Ecto neural progenitor cell (in vitro differentiated cells): ENCODE measurements at places on chromosomes 6 and 20.

- no peak for DNase-seq
Measured at GRCh38 chr20:50694379-50695134, 3.2 kb upstream of the RIPOR3 start.

DNA sequence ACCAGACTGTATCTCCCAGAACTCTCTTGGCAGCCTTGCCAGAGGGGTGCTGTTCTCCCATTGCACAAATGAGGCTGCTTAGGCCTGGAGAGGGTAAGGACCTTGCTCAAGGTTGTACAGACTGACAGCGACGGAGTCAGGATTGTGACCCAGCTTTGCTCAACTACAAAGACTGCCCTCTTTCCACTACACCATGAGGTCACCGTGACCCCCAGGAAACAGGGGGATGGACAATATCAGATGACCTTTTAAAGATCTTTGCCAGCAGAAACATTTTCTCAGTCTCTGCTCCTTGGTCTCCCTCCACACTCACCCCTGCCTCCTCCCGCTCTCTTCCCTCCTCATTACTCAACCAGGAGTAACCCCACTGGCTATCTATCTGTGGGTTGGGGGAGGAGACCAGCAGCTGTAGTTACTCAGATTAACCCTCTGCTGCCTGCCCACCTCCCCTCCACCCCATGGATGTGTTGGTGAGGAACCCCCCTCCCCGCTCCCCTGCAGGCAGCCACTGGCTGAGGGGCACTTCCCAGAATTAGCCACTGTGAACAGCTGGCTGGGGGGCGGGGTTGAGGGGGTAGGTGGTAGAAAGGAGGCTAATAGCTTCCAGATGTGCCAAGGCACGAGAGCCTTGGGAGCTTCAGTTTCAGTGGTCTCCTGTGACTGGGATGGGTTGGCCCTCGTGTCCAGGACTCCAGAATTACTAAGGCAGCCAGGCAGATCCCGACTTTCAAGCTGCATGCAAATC is 26.9 kb upstream of the MRPS18A start:
- peak; percentile 67 for DNase-seq

- no peak for DNase-seq
Measured at GRCh38 chr6:138981416-138981815, 6.6 kb downstream of the REPS1 start.

DNA sequence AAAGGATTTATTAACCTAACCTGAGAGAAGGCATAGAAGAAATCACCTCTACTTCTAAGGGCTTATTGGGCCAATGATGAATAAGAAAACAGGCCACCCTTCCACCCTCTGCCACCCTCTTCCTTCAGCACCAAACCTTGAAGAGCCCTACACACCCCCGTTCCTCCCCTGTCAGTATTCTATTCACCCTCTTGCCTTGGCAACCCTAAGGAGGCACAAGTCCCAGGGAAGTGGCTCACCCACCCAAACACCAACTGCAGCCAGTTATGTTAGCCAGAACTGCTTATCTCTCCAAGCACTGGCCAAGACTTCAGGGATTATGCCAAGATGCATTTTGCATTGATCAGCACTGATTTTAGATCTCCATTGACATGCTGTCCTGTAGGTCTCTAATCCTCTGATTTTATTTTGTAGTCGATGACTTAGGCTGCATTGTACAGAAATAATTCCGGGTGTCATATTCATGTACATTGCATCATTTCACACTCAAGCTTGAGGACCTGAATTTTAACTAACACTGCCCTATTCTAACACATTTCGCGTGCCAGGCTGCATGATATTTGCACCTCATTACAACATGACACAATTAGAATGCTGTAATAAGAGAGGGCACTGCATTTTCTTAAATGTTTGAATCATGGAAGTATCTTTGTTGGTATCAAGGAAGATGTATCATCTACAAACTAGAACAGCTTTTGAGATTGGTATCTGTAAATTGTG is 15.7 kb downstream of the CNKSR3 start:
- DNase-seq: no peak

- peak; percentile 51 for DNase-seq
Measured at GRCh38 chr6:18997375-18997826, 610.3 kb downstream of the RNF144B start.

DNA sequence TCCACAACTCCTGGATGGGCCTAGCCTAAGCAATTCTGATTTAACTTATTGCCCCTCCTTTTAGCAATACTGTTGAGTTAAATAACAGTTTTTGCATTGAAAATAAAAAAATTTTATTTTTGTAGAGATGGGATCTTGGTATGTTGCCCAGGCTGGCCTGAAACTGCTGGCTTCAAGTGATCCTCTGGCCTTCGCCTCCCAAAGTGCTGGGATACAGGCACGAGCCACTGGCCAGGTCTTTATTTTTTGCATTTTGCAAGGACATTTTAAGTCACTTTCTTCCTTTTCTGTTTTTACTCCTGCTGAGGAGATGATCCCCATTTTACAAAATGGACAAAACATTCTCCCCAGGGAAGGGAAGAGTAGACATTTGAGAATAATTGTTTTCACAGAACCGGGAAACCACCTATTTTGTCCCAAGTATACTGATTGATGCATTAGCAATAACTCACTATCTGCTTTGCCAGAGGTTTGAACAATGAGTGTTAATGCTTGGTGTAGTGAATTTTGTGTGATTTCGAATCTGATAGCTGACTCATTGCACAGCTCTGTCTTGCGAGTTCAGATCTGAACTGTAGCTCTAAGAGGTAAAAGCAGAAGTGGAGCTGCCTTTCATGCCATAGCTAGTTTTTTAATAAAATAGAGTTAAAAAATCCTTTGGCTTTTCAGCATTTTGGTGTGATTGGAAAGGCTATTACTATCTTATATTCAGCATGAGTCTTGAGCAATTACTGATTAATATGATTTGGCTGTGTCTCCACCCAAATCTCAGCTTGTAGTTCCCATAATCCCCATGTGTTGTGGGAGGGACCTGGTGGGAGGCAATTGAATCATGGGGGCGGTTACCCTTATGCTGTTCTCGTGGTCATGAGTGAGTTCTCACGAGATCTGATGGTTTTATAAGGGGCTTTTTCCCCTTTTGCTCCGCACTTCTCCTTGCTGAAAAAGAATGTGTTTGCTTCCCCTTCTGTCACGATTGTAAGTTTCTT is 20.9 kb downstream of the IGF2R start:
- no peak for DNase-seq

- no peak for DNase-seq
Measured at GRCh38 chr20:52448513-52449232, 257.1 kb upstream of the ZFP64 start.

DNA sequence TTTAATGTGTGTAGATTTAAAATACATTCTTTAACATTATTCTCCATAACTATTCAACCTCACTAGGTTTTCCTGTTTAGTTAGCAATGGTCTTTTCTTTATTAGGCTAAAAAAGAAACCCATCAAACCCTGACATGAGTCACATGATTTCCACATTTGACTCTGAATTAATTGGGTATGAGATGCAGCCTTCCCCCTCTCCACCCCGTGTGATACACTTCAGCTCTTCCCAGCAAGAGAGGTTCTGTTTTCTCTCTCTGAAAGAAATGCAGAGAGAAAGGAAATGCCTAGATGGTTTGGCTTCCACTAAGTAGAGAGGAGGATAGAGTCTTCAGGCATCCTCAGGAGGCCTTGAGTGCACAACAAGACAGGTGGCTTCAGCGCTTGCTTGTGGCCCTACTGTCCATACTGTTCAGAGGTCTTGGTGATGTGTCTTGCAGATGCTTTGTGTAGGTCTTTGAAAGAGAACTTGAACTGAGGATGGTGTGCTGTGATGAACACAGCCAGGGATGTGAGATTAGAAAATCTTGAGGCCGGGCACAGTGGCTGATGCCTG is 17.3 kb downstream of the FARS2 start:
- no peak for DNase-seq

- no peak for DNase-seq
Measured at GRCh38 chr6:117142995-117143394, 122.4 kb upstream of the VGLL2 start.

DNA sequence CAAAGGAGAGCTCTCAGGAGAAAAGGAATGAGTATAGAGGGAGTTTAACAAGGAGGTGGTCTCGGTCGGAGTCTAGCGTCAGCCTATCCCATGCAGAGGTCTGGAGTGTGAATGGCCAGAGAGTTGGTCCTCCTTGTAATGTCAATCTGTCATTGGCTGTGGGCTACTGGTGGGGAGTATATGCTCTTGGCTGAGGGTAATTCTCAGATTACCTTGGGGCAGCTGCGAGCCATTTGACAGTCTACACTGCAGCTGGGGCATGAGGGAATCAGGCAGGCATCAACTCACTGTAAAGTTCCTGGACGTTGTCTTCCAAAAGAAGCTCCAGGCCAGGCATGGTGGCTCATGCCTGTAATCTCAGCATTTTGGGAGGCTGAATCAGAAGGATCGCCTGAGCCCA is 48.1 kb downstream of the EBF4 start:
- DNase-seq: peak; percentile 38

DNA sequence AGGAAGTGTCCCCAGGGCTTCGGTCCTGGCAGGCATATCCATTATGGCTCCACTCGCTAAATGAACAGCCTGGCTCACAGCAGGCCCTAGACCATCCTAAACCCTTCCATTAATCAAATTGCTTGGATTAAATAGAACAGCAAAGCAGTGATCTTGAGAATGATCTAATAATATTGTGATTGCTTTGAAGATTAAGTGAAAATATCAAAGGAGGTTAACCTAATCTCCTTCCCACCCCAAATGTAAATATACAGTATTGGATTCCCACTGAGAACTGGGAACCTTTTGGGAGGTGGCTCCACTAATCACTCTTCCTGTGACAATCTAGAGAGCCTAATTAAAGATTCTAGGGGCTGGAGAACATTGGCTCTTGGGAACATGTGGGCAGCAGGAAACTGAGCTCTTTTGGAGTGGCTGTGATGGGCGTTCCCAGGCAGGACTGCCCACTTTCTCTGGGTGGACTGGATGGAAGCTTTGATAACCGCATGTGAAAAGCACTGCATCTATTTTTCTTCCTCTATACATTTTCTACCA is 68.3 kb upstream of the FRMD1 start:
- DNase-seq: peak; percentile 11

- no peak for DNase-seq
Measured at GRCh38 chr20:45507011-45507820, 8.2 kb downstream of the SPINT3 start.

DNA sequence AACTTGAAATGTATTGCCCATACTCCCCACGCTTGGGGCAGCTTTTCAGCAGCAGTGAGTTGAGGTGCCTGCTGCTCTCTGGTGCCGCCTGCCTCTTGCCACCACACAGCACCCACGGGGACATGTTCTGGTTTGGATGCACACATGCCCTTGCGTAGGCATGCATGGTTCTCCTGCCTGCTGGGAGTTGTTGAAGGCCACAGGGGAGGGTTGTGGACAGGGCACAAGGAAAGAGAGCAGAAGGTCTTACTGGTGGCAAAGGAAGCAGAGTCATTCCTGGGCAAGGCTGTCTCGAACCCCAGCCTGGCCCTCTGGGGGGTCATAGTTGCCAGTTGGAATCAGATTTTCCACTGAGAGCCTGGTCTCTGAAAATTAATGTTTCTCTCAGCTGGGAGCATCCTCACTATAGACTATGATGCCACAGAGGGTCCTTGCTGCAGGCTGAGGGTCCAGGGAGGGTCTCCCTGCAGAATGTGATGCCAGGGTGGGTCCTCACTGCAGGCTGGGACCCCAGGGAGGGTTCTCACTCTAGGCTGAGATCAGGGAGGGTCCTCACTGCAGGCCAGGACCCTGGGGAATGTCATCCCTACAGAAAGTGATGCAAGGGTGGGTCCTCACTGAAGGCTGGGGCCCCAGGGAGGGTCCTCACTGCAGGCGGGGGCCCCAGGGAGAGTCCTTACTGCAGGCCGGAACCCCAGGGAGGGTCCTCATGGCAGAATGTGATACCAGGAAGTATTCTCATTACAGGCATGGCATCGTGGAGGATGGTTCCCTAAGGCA is 59.2 kb downstream of the TOX2 start:
- no peak for DNase-seq

DNA sequence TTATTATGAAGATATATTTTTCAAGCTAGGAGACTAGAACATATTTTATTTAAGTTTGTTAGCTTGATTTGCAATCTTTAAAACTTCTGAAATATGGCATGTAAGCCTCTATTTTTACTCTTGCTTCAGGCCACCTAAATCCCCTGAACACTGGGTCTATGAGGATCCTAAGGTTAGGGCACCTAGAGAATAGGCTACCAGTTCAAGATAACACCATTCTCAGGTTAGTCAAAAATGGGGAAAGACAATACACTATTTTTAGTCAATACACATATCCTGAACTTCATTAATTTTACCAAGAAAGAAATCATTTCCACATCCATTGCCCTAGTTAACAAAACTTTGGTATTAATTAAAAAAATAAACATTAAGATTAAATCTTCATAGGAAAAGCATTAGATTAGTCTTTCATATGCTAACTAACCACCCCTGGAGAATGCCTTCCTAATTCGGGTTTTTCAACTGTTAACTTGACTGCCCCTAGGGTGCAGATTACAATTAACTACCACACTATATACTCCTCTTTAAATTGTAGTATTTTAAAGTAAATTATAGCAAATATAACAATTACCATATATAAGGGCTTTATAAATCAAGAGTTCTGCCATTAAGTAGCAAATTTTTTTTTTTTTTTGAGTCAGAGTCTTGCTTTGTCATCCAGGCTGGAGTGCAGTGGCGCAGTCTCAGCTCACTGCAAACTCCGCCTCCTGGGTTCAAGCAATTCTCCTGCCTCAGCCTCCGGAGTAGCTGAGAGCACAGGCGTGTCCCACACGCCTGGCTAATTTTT is 6.7 kb upstream of the HSF2 start:
- no peak for DNase-seq

- DNase-seq: no peak
Measured at GRCh38 chr20:38842558-38842981, 37.1 kb downstream of the PPP1R16B start.

DNA sequence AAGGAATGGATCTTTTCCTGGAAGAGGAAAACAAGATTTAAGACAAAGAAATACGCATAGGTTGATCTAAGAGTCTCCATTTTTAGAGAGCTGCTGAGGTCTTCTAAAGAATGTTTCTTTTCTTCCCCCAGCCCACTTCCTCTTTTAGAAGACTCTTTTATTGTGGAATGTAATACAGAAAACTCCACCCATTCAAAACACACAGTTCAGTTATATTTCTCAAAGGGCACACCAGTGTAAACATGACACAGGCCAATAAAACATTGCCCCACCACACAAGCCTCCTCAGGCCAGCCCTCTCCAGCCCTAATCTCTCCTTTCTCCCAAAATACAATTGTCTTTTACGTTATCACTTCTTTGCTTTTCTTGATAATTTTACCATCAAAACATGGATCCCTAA is 42.8 kb downstream of the SLC35B3 start:
- DNase-seq: no peak

DNA sequence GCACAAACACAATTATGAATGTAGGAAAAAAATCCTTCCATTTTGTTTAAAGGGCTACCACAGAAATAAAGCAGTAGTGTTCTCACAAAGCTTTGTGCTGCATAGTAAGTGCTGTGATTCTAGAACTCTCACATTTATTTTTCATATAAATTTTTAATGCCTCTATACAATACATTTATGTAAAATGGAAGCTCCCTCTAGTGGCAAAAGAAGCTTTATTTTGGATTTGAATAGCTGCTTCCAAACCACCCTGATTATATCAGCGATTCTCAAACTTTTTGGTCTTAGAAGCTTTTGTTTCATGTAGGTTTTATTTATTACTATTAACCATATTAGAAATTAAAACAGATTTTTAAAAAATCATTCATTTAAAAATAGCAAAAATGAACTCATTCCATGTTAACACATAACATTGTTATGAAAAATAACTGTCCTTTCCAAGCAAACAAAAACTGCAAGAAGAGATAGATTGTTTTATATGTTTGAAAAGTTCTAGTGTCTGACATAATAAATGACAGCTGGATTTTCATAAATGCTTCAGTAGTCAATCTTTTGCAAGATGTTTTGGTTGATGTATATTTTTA is 38.4 kb downstream of the HS3ST5 start:
- no peak for DNase-seq
